ENCODE measurements at places on chromosomes 2 and 18. TPM values are rescaled to one million over a fixed set of nuclear protein-coding genes. Genes with fewer than 3 reads are reported as not detected.
A peak's percentile ranks its signal among the peaks of the same experiment; 100 is the strongest.

Gene HOXD3
- 3.2 TPM for total RNA-seq

Gene TMEM163
- total RNA-seq, result 0.29 TPM

Gene ACTG2
- total RNA-seq, result 25.4 TPM

Gene APLF
- total RNA-seq, result 0.96 TPM

Gene IL36B
- not detected for total RNA-seq

Gene SPATA3
- total RNA-seq, result not detected

Gene FAM124B
- total RNA-seq, result 0.42 TPM

Gene SERPINB12
- total RNA-seq, result not detected

Gene NAT8
- not detected for total RNA-seq

Gene FAM110C
- total RNA-seq, result 24.6 TPM

Gene MCM6
- total RNA-seq, result 14.2 TPM

Gene CD8B2
- total RNA-seq, result not detected

DNA sequence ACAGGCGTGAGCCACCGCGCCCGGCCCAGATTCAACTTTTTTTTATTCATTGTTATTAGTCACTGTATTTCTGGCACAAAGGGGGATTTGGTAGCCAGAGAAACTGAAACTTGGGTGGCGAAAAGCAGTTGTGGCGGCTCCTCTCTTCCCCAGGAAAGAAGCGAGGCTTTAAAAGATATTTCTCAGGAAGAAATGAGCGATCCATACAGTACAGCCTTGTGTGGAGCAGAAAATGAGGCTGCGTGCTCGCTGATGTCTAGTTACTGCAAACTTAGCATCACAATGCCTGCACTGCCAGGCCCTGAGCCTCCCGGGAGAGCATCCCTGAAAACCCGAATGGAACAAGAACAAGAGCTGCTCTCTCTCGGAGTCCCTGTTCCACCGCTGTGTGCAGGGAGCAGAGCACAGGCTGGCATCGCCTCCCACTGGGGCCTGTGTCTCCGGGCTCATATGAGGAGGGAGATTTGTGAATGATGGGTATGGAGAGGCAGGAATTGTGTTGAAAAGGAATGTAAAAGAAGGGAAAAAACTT, 234.0 kb downstream of the ZNF516 start:
- DNase-seq, result no peak

DNA sequence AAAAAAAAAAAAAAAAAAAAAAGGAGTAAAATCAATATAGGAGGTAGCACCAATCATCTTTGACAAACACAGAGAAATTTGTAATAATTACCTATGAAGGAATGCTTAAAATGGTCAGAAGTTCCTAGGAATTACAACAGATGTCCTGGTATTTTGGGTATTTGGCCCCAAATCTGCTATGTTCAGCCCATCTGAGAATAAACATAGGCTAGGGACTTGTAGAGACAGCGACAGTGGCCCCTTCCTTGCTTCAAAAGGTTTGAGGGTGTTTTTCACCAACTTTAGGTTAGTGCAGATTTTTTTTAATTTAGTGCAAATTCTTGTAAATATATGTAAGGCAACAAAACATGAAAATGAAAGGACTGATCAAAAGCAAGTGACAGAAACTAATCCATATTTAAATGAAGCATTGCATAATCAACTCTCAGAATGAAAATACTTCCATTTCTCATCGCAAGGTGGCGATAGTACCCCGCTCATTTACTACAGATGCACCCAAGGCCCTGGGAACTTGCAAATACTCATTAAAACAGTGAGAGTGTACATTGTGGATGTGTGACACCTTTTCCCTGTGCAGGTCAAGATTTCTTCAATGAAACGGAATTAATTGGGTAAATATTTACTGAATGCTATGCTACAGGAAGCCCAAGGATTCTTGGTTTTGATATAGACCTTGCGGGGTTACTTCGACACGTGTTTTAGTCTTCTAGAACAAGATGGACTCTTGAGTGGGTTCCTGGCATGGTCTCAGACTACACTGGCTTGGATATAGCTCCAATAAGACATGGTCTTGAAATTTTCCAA, 44.6 kb downstream of the FAM124B start:
- DNase-seq, result peak; percentile 76

- DNase-seq, result no peak
These were observed 12.5 kb downstream of the INPP4A start for GRCh38 chr2:98457045-98457696.

- DNase-seq, result no peak
These were observed 26.1 kb upstream of the SYT4 start for GRCh38 chr18:43303376-43303775.

- DNase-seq, result no peak
These were observed 37.0 kb downstream of the PUM2 start for GRCh38 chr2:20313659-20314058.

DNA sequence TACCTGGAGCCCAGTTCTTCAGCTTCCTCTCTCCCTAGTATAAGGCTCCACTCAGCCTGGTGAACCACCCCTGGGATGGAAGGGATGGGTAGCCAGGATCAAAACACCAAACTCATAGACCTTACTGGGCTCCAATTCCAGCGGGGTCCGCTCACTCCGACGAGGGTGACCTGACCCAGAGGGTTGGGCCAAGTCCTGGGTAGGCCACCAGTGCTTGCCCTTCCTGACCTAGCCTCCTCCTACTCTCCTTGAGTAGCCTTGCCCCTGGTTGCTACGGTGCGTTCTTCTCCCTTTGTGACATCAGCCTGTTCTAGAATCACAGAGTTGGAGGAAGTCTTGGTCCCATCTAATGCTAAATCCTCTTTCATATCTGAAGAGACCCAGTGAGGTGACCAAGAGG, 537 bp upstream of the STAT4 start:
- no peak for DNase-seq

DNA sequence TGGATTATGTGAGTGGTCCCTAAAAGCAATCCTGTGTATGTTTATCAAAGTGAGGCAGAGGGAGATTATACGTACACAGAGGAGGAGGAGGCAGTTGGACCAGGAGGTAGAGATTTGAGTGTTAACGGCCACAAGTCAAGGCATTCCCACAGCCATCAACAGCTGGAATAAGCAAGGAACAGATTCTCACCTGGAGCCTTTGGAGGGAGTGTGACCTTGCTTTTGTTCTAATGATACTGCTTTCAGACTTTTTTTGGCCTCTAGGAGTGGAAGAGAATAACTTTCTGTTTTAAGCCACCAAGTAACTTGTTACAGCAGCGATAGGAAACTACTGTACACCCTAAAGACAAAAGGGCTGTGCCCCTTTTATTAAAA, 18.1 kb downstream of the LCLAT1 start:
- DNase-seq, result no peak

- DNase-seq, result no peak
These were observed 28.0 kb downstream of the HDAC4 start for GRCh38 chr2:239372835-239373234.

DNA sequence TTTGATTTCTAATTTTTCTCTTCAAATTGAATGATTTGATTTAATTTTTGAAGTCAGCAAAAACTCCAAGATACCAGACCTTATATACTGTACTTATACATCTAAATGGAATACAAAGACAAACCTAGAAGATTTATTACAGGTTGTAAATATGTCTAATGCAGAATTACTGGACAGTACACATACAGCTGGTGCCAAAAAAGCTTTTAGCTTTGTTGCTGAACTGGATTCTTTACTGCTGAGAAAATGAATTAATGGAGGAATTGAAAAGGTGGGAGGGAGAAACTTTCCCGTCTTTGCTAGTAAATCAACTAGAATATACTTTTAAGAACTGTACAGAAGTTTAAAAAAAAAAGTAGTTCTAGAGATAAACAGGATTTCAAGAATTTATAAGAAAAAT, 17.5 kb downstream of the C1D start:
- no peak for DNase-seq

DNA sequence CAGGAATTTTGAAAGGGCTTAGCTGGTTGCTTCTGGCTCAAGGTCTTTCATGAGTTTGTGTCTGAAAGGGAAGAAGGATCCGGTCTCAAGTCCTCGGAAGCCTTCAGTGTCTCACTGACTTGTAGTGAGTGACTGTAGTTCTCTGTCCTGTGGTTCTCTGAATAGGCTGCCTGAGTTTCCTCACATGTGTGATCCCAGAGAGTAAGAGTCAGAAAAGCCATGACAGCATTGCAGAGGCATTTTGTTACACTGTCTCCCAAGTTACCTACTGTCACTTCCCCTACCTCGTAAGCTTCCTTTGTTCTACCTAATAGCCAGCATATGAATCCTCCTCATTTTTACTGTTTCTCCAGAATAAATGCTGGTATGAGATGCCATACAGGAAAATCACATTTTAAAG, 709.1 kb upstream of the CHAC2 start:
- no peak for DNase-seq

GRCh38 chr2:221005338-221005737, 566.8 kb downstream of the EPHA4 start:
- no peak for DNase-seq

DNA sequence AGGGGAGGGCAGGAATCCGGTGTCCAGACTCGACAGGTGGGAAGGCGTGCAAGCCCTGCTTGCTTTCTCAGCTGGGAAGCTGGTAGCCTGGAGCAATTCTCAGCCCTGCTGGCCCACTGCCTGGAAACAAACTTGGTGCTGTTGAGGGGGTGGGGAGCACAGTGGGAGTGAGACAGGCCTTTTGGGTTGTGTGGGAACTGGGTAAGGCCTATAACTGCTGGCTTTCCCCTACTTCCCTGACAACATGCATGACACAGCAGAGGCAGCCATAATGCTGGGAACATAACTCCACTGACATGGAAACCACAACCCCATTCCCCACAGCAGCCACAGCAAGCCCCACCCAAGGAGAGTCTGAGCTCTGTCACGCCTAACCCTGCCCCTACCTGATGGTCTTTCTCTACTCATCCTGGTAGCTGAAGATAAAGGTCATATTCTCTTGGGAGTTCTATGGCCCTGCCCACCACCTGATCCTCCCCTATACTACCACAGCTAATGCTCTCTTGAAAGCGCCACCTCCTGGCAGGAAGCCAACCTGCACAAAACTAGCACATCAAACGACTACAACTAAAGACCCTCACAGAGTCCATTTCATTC, 122.9 kb upstream of the ACVR1C start:
- no peak for DNase-seq

GRCh38 chr18:28281400-28281799, 104.5 kb upstream of the CDH2 start:
- DNase-seq, result no peak

DNA sequence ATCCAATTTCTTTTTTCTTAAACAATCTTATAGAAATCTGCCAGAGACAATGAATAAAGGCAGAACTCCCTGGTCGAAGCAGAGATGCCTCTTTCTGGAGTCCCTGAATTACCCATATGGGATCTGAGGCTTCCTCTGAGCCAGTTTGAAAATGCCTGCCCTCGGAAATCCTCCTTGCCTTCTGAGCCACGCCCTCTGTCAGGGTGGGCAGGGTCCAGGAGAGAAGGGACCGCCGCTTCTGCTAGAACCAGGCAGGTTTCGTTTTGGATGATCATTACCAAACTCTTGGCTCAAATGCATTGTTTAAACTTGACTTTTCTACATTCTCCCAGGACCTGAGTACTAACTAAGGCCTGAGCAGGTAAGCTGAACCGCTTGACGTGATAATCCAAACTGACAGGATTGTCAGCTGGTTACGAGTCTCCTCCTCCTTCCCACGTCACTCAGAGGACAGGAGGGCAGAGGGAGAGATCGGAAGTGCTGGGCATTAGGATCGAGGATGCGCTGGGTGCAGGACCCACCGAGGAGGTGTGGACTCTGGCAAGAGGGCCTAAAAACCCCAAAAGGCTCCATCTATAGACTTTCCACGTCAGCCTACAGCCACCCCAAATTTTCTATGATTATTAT, 128.4 kb downstream of the KLHL29 start:
- DNase-seq, result no peak

GRCh38 chr2:58019229-58019628, 27.4 kb upstream of the VRK2 start:
- DNase-seq, result no peak

DNA sequence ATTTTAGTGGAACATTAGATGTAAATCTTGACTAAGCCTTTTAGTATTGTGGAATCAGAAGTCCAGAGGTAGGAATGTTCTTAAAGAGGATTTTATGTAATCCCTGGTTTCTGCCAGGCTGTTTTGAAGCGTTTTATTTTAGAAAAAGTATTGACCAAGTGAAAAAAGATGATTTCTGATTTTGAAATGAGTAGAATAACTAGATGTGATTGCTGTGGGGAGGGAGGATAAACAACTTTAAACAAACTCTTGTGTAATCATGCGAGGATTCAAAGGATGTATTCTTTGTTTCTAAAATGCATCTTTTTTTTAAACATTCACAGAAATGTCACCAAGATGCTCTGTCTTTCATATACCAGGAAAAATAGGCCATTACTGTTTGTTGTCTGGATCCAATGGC, 53.9 kb downstream of the PHLPP1 start:
- no peak for DNase-seq

- no peak for DNase-seq
These were observed 38.8 kb downstream of the NCAPH start for GRCh38 chr2:96374211-96374951.

DNA sequence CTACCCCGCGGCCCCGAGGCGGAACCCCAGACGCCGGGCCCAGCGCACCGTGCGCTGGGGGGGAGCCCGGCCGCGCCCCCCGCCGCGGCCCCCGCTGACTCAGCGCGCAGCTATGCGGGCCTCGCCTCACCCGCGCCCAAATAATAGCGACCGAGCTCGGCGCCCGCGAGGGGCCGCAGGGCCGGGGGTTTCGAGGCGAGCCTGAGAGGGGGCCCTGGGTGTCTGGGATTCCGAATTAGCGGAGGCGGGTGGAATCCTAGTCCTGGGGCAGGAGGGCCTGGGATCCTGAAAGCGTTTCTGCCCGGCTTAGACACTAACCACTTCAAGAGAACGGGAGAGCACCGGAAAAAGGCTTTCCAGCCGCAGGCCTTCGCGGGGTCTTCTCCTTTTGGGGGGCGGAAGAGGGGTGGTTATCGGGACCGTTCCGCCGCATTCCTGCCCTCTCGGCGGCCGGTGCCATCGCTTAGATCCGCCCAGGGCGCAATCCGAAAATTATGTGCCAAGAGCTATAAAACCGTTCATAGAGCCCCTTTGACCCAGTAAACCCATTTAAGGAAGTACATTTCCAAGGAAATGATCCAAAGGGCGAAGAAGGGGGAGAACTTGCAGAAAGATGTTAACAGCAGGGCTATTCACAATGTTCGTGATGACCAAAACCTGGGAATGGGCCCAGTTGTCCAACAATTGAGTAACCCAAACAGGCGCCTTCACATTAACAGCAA, 681 bp upstream of the ROCK2 start:
- DNase-seq, result peak; percentile 78

- DNase-seq, result peak; percentile 57
These were observed 5.8 kb upstream of the ZNF532 start for GRCh38 chr18:58858591-58859468.

- DNase-seq, result no peak
These were observed 6.5 kb downstream of the IL1B start for GRCh38 chr2:112829961-112830681.

DNA sequence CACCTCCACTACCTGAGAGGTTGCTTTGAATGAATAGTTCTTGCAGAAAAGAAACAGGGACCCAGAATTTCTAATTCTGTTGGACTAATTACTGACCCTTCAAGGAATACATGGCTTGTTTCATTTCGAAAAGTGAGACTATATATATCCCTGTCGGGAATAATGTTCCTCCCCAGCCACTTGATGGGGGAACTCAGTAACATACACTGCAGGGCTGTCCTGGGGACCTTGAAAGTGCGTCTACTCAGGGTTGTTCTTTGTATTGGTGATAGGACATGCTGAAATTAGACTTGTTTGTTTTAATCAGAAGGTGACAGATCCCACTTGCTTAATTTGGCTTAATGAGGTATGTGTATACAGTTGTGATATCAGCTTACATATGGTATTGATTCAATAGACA, 25.5 kb downstream of the MGAT5 start:
- no peak for DNase-seq

- no peak for DNase-seq
These were observed 17.1 kb downstream of the RPRM start for GRCh38 chr2:153461453-153461852.

- DNase-seq, result no peak
These were observed 56.3 kb upstream of the ACMSD start for GRCh38 chr2:134782107-134782506.
